ENCODE measurements at places on chromosomes 5 and 9. TPM values are rescaled to one million over a fixed set of nuclear protein-coding genes. Genes with fewer than 3 reads are reported as not detected.

GRCh38 chr5:146944764-146945616, 66.4 kb upstream of the PPP2R2B start:
- peaks cover 6% of the 10 kb centered on the region for H3K27me3 ChIP-seq
- H3K27ac ChIP-seq = no peak overlapping the region
- H3K4me1 ChIP-seq = no peaks in the 10 kb centered on the region
- no peaks in the 10 kb centered on the region for H3K36me3 ChIP-seq

- DNase-seq = peak; percentile 13
- peak overlapping the region; percentile 69 for H3K4me3 ChIP-seq
- H3K27me3 ChIP-seq = no peaks in the 10 kb centered on the region
- peak overlapping the region; percentile 91 for H3K27ac ChIP-seq
- no peaks in the 10 kb centered on the region for H3K36me3 ChIP-seq
These were observed 62.9 kb downstream of the DENND1A start for GRCh38 chr9:123867034-123867433.

DNA sequence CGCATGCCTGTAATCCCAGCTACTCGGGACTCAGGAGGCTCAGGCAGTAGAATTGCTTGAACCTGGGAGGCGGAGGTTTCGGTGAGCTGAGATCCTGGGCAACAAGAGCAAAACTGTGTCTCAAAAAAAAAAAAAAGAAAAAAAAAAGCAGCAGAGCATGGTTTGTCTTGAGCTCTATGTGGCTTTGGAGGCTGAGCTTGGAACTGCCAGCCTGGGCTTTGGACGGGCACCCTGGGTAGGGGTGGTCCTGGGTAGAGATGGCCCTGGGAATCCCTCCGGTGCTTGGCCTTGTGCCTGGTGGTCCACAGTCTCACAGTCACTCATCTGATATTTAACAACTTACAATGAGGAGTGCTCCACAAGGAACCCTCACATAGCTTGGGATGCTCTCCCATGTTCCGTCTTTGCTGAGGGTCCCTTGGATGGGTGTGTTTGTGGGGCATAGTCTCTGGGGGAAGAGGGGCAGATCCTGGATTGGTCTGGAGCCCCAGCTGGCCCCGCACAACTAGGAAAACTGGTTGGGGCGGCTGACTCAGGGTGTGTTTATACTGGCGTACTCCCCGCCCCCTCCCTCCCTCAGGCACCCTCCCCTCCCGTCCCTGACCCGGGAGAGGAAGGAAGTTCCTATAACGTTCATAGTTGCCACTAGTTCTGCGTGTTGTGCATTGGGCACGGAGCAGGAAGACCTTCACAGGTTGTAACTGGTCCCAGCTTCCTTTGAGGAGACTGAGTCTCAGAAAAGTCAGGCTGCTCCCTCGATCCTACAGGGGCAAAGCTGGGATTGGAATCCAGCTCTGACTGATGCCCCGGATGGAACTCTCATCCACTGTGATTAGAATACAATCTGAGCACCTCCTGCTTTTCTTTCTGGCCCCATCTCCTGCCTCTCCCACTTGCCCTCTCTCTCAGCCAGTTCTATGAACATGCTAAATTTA, 11.2 kb downstream of the IER5L start:
- no peaks in the 10 kb centered on the region for H3K36me3 ChIP-seq
- H3K27ac ChIP-seq = no peak overlapping the region
- no peak for DNase-seq
- H3K4me1 ChIP-seq = peaks cover 11% of the 10 kb centered on the region
- H3K27me3 ChIP-seq = peaks cover 21% of the 10 kb centered on the region

Gene TAF11L10
- polyA plus RNA-seq = not detected

DNA sequence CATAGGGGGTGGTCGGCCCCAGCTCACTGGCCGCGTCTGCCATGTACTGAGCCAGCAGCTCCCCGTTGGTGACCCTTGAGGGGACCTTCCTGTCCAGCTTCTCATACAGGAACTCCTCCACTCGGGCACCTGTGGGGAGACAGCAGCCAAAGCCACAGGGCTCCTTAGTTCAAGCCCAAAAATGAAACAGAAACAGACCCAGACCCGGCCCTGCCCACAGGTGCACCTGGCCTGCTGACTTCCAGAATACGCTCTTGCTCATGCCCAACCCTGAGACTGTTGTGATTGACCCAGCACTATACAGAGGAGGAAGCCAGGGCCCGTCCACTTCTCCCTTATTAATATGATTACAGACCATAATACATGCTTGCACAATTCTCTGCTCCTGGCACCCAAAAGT, 7.0 kb downstream of the SH3GLB2 start:
- H3K4me1 ChIP-seq = peaks cover 23% of the 10 kb centered on the region
- DNase-seq = no peak
- peak overlapping the region; percentile 46 for H3K4me3 ChIP-seq
- H3K27ac ChIP-seq = peak overlapping the region; percentile 76

DNA sequence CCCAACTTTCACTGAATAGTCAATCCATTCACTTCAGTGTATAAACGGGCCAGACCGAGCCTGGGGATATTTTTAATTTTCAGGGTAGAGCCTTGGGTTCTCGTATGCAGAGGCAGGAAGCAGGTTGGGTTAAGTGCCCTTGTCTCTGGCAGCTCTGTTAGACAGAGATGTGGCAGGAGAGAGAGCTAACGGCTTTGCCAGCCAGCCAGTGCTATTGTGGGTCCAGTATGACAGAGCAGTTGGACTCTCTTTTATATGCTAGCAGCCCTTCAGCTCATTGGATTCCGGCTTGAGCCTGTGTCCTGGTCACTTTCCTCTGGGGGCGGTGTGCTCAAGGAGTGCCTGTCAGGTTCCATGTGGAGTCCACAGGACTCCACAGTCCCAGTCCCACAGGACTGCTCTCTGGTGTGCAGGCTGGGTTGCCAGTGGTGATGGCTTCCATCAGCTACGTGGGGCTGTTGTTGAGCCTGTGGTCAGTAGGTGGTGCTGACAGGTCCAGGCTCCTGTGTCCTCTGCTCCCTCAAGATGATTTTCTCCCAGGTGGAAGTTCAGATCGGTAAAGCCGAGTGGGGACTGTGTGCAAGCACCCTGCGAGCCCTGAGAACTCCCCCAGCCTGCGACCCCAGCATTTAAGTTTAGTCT, 14.3 kb downstream of the CLTA start:
- no peak for DNase-seq
- no peak overlapping the region for H3K4me3 ChIP-seq
- peaks cover 23% of the 10 kb centered on the region for H3K4me1 ChIP-seq
- H3K27ac ChIP-seq = no peak overlapping the region

DNA sequence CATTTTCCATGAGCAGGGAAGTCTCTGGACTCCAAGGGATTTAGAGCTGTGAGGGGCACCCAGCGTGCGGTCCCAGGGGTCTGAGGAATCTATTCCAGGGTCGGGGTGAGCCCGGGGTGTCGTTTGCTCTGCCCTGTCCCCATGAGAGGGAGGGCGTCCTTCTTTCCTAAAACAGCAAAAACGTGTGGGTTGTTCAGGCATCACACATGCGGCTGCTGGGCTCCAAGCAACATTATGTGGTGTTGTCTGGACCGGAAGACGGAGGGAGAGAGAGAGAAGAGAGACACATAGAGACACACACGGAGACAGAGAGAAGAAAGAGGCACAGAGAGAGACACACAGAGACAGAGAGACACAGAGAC, 42.7 kb upstream of the COL5A1 start:
- no peak overlapping the region for H3K27ac ChIP-seq
- DNase-seq = no peak
- no peaks in the 10 kb centered on the region for H3K36me3 ChIP-seq
- H3K27me3 ChIP-seq = no peaks in the 10 kb centered on the region
- H3K4me3 ChIP-seq = no peak overlapping the region

Gene PCDHA11
- polyA plus RNA-seq = not detected

Gene HINT1
- polyA plus RNA-seq = 502 TPM

GRCh38 chr9:91073811-91074771, 272.5 kb downstream of the SYK start:
- no peaks in the 10 kb centered on the region for H3K27me3 ChIP-seq
- H3K4me3 ChIP-seq = no peak overlapping the region
- no peaks in the 10 kb centered on the region for H3K4me1 ChIP-seq
- H3K27ac ChIP-seq = no peak overlapping the region
- DNase-seq = no peak
- no peaks in the 10 kb centered on the region for H3K36me3 ChIP-seq

DNA sequence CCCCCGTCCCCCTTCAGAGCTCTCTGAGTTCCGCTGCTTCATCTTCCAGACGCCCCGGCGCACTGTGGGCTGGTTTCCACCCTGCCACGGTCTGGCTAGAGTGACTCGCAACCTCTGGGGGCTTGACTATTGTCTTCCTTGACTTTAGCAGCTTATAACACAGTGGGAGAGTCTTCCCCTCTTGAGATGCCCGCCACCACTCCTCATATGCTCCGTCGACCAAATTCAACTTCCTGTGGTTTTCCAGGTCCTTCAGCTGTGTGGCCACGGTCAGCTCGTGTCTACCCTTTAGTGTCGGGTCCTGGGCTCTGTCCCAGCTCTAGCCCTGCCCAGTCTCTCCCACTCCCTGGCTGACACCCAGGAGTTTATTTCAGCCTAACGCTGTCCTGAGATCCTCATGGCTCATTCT, 28.2 kb upstream of the NCS1 start:
- no peak for DNase-seq
- peaks cover 3% of the 10 kb centered on the region for H3K4me1 ChIP-seq
- H3K27me3 ChIP-seq = peaks cover 39% of the 10 kb centered on the region
- no peak overlapping the region for H3K4me3 ChIP-seq

- DNase-seq = no peak
- no peaks in the 10 kb centered on the region for H3K36me3 ChIP-seq
- no peak overlapping the region for H3K27ac ChIP-seq
- H3K4me1 ChIP-seq = peaks cover 11% of the 10 kb centered on the region
- no peak overlapping the region for H3K4me3 ChIP-seq
- H3K27me3 ChIP-seq = no peaks in the 10 kb centered on the region
These were observed 57.0 kb downstream of the NREP start for GRCh38 chr5:111699976-111700375.

Gene PCDHGA12
- not detected for polyA plus RNA-seq

GRCh38 chr5:142115937-142116614, 7.5 kb downstream of the NDFIP1 start:
- peaks cover 6% of the 10 kb centered on the region for H3K36me3 ChIP-seq
- no peaks in the 10 kb centered on the region for H3K27me3 ChIP-seq
- no peak for DNase-seq
- H3K4me3 ChIP-seq = no peak overlapping the region
- peak overlapping the region; percentile 42 for H3K27ac ChIP-seq
- peaks cover 23% of the 10 kb centered on the region for H3K4me1 ChIP-seq

GRCh38 chr5:88722546-88723073, 160.4 kb downstream of the MEF2C start:
- H3K36me3 ChIP-seq = peaks cover 33% of the 10 kb centered on the region
- no peaks in the 10 kb centered on the region for H3K27me3 ChIP-seq
- peak overlapping the region; percentile 17 for H3K27ac ChIP-seq
- H3K4me3 ChIP-seq = no peak overlapping the region
- DNase-seq = no peak
- H3K4me1 ChIP-seq = peaks cover 3% of the 10 kb centered on the region

GRCh38 chr9:124356745-124357390, 58.4 kb downstream of the PSMB7 start:
- no peaks in the 10 kb centered on the region for H3K27me3 ChIP-seq
- DNase-seq = no peak
- peaks cover 4% of the 10 kb centered on the region for H3K36me3 ChIP-seq
- H3K4me3 ChIP-seq = no peak overlapping the region

GRCh38 chr9:98391406-98391805, 136.0 kb upstream of the TBC1D2 start:
- H3K27ac ChIP-seq = peak overlapping the region; percentile 96
- no peak overlapping the region for H3K4me3 ChIP-seq
- no peak for DNase-seq
- H3K27me3 ChIP-seq = peaks cover 10% of the 10 kb centered on the region
- H3K4me1 ChIP-seq = peaks cover 39% of the 10 kb centered on the region

Gene PHF24
- polyA plus RNA-seq = not detected

DNA sequence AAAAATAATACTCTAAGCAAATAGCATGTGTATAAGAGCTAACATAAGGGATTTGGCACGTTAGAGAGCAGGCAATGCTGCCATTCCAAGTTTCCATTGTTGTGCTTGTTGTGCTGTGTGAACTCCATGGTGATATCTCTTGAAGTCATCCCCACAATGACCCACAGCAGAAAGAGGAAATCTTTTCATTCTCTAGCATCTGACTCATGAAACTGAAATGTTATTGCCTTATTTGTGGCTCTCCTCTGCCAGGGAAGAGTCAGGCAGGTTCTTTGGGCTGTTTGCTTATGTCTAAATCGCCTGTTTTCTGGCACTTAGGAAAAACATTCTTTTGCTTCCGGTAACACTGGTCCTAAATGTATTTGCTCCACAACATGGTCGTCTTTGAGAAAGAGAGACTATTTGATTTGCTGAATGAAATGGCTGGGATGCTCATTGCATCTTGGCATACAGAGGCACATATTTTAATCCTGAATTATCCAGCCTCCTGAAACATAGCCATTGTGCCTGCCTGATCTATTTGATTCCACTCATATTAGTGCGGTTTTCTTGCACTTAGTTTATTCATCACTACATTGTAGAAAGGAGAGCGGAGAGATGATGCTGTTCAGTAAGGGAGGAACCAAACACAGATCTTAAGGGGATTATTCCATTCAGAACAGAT, 188.8 kb downstream of the CSNK1G3 start:
- H3K4me3 ChIP-seq = no peak overlapping the region
- H3K27ac ChIP-seq = no peak overlapping the region
- no peaks in the 10 kb centered on the region for H3K4me1 ChIP-seq
- no peak for DNase-seq

DNA sequence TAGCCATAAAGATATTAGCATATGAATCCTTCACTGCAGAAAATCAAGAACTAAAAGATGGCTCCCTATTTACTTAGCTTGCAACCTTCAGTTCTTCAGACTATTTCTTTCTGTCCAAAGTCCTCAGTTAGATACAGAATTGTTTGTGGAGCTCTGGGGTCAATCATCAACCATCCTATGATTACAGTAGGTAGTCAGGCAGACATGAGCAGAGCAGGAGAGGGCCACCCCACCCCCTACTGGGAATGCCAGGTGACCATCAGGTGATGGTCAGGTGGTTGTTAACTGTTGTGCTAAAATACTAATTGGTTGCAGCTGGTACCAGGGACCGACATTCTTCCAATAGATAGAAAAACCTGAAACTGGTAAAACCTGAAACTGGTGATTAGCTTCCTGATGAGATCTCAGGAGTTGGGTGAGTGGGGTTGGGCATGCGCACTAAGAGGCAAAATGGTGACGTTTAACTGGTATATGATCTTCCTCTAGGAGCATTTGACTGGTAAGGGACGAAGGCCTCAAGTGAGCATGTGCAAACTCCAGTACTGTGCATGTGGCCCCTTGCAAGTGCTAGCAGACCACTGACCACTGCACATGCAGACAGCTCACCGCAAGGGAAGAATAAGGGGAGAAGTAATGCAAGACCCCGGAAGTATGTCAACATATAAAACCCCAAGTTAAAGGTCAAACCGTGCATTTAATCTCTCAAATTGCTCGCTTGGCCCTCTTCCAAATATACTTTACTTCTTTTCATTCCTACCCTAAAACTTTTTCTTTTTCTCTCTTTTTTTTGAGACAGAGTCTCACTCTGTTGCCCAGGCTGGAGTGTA, 13.6 kb downstream of the C9orf57 start:
- H3K4me3 ChIP-seq = no peak overlapping the region
- no peaks in the 10 kb centered on the region for H3K4me1 ChIP-seq
- H3K27me3 ChIP-seq = peaks cover 10% of the 10 kb centered on the region
- H3K36me3 ChIP-seq = no peaks in the 10 kb centered on the region
- no peak overlapping the region for H3K27ac ChIP-seq

- H3K36me3 ChIP-seq = no peaks in the 10 kb centered on the region
- peaks cover 54% of the 10 kb centered on the region for H3K4me1 ChIP-seq
- no peaks in the 10 kb centered on the region for H3K27me3 ChIP-seq
- H3K27ac ChIP-seq = peak overlapping the region; percentile 75
These were observed 38.0 kb downstream of the VAV2 start for GRCh38 chr9:133953976-133954709.

Gene PHYHD1
- polyA plus RNA-seq = not detected

- no peak overlapping the region for H3K4me3 ChIP-seq
- H3K4me1 ChIP-seq = peaks cover 7% of the 10 kb centered on the region
- no peak overlapping the region for H3K27ac ChIP-seq
- no peaks in the 10 kb centered on the region for H3K36me3 ChIP-seq
These were observed 1.7 kb upstream of the SLIT3 start for GRCh38 chr5:169302491-169303118.

Gene LURAP1L
- polyA plus RNA-seq = not detected

All from naive B cell (primary cell).